ENCODE measurements at places on chromosomes 6 and 20.

GRCh38 chr6:138431256-138432062 is 27.4 kb downstream of the HEBP2 start:
- no peak for DNase-seq

DNA sequence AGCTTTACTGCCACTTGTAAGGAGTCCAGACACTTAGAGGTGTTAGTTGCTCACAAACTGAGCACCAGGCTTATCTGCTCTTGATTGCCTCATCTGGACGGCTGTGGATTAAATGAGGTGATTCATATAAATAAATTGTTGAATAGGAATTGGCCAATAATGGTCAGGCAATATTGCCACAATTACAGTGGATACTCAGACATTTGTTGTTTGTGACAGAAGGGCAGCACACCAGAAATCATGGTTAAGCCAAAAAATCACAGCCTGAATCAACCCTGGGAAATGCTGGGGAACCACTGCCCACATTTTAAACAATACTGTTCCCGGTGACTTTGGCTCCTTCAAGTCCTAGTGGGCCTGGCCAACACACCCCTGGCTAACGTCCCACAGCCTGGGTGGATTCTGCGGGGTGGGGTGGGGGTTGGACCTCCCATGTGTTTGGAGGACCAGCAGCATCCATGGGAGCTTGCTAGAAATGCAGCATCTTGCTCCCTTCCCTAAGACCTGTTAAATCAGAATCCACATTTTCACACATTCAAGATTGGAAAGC is 29.5 kb upstream of the SPDEF start:
- no peak for DNase-seq

GRCh38 chr6:90425161-90425641 is 128.6 kb upstream of the BACH2 start:
- DNase-seq: no peak

- DNase-seq: no peak
Measured at GRCh38 chr6:80434691-80435350, 328.4 kb downstream of the BCKDHB start.

DNA sequence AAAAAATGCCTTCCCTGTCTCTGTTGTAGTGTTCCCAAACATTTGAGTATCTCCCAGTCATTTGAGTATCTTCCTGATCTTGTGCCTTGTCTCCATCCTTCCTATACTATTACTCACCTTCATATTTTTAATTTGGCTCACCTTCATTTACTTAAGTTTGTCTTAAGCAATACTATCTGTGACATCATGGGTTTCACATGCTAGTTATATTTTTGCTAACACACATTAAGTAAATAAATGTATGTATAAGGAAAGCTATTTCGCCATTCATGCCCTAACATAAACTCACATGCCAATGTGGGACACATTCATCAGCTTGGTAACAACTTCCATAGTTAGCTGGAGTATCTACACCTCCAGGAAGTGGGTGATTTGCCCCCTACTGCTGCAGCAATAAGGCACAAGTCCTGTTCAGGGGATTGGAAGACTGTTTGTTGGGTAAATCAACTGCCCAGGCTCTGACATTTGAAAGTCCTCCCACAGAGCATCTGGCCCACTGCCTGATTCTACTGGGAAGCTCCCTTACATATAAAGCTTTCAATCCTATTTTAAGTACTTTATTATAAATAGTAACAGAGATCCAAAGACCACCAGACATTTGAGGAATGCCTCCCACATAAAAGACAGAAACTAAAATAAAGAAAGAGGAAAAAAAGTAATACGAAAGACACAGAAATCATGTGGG is 132.3 kb downstream of the ISM1 start:
- no peak for DNase-seq

DNA sequence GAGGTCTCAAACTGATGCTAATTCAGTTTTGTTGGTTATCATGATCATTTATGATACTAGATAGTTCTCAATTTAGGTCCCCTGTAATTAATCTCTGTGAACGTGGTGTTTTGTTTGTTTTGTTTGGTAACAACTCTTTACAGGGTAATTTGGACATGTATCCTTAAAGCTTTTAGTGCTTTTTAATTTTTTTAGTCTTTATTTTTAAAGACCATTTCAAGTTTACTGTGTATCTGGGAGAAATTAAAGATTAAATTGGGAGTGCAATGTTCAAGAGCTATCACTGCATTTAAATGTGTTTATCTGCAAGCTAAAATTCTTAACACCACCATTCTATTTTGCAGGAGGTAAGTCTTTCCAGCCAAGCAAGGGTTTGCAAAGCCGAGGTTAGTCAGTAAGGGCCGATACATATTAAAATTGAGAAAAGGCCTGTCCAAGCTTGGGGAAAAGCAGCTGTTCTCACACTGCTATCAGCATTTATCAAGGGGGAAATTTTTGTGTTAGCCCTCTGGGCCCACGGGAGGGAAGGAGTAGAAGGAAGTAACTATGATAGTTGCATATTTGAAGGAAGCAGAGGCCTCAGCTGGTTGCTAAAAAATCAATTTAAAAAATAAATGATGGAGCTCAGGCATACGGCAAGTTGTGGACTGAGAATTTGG is 59.3 kb upstream of the ZNF217 start:
- DNase-seq: no peak

DNA sequence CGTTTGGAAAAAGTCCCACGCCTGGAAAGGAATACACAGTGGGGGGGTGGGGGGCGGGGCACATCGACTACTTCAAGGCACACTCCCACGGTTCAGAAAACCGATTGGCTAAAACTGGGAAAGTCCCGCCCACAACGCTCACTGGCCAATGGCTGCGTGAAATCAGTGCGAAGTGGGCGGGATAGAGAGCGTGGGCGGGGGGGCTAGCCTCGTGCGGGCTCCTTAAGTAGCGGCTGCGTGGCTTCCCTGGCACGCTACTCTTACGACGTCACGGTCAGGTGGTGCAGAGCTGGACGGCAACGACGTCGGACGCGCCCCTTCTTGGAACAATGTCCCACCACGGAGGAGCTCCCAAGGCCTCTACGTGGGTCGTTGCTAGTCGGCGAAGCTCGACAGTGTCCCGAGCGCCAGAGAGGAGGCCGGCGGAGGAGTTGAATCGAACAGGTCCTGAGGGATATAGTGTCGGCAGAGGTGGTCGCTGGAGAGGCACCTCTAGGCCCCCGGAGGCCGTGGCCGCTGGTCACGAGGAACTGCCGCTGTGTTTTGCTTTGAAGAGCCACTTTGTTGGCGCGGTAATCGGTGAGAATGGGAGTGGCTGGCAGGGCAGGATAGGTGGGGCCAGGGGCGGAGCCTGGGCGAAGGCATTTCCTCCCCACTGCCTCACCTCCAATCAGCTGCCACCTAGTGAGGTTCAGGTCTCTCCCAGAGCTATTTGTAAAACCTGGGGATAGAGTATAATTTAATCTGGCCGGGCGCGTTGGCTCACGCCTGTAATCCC is at the start of gene DDX43:
Gene DDX43, plus strand, starts transcription at position 252 of the 778 bp plus-strand sequence. Its CDS starts 78 bp downstream, at position 330.
- DNase-seq: peak; percentile 54

GRCh38 chr6:169445227-169445626 is 191.6 kb upstream of the THBS2 start:
- no peak for DNase-seq

GRCh38 chr20:7274870-7275269 is 507.4 kb downstream of the BMP2 start:
- no peak for DNase-seq

DNA sequence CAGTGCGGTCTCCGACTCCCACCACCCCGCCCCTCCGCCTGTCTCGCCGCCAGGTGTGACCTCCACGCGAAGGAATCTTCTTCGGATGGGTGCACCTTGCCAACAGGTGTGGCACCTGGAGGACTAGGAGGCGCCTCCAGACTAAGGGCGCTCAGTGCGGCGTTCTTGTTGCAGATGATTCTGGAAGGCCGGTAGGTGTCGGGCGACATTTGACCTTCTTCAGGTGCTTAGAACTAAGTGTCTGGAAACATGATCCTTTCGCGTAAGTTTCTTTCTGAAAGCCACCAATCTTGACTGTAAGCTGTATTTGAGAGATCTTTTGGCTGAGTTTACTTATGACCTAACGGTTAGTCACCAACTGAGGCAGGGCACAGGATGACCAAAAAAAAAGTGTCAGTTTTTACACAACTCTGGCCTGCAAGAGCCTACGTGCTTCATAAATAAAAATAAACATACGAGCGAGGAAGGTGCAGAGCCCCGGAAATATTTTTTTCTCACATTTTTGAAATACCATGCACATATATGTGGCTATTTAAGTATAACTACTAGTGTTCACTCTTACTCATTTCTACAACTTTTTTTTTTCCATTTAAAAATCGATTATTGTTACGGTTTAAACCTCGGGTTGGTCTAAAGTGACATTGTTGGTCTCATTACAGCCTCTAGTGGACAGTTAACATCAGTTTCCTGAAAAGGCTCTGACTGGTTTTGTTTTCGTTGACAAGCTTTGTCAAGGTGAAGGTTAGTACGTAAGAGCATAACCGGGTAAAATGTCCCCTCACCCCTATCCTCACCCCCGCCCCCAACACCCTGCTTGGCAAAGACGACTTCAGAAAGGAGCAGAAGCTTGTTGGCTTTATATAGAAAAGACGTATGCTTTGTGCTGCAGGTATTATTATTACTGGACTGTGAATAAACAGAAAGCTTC is 1.6 kb upstream of the ATXN1 start:
- DNase-seq: peak; percentile 50

DNA sequence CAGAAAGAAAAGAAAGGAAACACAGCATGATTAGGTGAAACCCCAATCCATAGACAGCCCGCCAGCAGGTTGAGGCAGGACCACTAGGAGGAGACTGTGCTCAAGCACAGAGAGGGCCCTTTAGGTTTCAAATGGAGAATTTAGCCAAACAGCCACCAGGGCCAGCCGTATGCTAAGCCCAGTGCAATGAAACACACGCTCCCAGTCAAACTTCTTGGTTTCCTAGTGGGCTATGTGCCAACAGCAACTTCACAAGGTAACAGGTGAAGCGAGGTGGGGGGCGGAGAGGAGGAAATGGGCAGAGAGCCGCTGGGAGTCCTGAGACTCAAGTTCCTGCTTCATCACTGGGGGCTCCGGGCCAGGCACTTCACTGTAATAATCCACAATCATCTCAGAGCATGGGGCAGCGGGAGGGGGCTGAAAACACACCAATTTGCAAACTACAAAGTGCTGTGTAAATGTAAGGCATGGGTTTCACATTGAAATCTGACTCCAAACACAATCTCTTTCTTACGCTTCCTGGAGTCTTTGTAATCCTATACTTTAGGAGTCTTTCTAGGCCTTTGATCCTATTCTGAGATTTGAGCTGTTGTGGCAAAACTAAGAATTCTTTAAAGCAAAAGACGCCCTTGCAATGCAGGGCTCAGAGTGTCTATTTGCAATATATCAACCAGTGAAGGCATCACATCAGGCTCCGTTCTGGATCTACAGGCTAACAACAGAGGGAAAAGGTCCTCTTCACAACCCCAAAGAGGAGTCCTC is 117.3 kb downstream of the OPRM1 start:
- peak; percentile 71 for DNase-seq
